ENCODE measurements at places on chromosomes 11 and 22.

DNA sequence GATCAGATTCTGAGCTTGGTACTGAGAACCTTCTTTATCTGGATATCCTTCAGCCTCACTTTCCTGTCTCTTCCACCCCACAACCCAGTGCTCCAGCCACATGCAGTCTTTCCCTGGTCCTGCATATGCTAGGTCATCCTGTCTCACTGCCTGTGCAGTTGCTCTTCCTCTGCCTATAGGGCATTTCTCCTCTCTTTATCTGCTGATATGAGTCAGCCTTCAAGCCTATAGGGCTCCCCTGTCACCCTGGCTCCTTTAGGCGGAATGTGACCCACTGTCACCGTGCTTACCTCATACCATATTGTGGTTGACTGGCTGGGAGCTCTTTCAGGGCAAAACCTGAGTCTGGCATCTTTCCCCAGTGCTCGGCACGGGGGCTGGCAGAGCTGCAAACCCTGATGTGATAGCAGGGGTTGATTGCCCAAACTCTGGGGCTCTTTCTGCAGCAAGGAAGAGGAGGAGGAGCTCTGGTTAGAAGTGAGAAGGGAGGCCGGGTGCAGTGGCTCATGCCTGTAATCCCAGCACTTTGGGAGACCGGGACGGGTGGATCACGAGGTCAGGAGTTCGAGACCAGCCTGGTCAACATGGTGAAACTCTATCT lies 26.3 kb downstream of the MEI1 start:
- no peak for DNase-seq

DNA sequence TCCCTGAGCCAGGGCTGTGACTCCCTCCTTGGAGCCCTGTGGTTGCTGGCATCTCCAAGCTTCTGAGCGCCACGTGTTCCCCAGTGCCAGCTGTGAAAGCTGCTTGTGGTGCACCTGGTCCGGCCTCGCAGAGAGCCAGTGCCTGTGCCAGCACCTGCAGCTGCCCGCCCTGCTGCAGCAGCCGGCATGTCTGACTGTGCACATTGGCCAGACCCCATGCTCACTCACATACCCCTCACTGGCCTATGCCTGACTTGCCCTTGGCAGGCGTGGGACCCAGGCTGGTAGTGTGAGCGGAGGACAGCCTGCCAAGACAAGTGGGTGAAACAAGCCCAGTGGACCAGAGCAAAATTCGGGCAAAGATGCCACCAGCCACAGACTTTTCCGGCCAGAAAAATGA lies 9.8 kb downstream of the MRPL48 start:
- DNase-seq: no peak

DNA sequence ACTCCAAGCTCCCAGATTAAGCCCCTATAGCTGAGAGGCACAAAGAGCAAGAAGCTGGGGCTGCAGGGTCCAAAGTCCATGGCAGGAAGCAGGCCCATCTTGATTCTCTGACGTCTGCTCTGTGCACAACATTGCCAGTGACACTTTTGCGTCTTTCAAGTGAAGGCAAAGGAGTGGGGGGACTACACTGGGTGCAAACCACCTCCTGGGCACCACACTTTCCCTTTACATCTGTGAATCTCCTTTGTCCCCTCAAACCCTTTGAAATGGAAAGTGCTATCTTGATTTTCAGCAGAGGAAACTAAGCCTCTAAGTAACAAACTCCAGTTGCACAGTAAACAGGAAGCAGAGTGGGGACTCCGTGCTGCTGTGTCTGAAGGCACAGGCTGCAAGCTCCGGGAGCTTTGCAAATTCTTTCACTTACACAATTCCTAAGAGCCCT lies 428.0 kb downstream of the LARGE1 start:
- DNase-seq: no peak

- DNase-seq: no peak
Observed at GRCh38 chr11:16632295-16633200, 105.9 kb upstream of the C11orf58 start.

GRCh38 chr11:2097998-2098690 lies 41.0 kb downstream of the IGF2 start:
- DNase-seq: no peak

DNA sequence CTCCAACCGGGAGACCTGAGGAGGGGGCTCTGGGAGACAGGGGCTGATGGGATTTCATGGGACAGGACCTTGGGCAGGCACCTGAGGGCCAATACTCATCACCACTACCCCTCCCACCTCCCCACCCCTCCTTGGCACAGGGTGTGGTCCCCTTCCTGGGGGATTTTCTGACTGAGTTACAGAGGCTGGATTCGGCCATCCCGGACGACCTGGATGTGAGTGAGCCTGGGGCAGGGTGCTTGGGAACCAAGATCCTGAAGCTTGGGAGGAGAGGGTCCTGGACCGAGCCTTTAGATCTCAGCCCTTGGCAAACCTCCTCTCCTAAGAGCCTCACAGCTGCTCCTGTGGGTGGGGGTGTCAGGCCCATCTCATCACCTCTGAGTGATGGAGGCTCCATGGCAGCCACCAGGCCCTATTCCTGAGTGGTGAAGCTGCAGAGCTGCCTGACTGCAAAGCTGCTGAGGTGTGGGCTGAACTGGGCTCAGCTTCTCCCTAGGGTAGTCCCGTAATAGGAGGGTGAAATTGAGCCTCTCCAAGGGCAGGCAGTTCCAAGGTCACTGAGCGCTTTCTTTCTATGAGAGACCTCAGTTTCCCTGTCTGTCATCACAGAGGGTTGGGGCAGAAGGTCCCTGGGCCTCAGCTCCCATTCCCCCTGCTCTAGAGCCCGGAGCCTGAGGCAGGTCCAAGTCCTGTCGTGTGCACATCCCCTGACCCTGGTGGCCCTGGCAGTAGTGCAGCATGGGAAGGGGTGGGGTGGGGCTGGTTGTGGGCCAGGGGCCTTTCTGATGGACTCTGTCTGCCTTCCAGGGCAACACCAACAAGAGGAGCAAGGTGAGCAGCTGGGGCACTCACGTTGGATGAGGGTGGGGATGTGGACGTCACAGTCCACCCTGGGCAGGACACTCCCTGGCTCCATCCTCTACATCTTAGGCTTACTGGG lies 6.5 kb downstream of the RGL4 start:
- DNase-seq: no peak

- no peak for DNase-seq
Observed at GRCh38 chr11:43217849-43218248, 93.9 kb upstream of the API5 start.

- no peak for DNase-seq
Observed at GRCh38 chr11:132858223-132858622, 674.1 kb downstream of the OPCML start.

DNA sequence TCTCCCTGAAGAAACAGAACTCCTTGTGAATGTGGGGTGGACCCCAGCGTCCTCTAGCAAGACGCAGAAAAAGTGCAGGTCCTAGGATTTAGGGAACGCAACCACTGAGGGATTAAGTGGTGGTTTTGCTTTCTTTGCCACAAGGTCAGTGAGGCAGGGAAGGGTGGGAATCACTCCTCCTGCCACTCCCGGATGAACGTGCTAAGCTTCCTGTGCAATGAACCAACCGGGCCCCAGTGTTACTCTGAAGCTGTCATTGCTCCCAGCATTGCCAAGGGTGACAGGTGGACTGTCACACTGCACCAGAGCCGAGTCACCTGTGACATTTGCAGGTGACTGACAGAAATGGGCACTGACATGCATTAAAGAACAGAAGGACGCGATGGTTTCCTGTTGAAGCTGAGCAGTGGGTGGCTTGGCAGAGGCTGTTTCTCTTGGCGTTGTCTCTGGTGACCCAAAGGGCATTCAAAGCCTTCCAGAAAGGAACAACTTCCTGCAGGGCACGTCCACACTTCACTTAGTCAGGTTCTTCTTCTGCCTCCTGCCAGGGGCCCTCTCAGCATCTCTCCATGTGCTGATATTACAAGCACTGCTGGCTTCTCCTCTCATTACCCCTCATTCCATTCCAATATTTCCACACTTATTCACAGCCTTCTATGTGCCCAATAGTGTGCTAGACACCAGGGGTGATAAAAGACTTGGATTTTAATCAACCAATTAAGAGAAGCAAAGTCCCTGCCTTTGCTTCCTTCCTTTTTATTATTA lies 9.7 kb downstream of the KIRREL3 start:
- no peak for DNase-seq

DNA sequence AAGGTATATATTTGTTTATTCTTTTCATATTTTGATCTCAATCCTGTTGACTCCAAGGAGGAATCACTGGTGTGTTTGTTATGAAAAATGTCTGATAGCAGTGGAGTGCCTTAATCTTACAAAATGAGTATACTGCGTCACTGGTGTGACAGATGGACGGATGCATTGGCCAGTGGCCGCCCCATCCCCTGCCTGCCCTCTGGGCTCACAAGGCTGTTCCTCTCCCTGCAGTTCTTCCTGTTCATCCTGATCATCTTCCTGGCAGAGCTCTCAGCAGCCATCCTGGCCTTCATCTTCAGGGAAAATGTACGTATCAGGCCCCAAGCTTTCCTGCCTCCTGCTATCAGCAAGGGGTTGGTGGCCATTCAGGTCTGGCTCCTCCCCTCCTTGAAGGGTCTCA lies 32.9 kb downstream of the TP53I11 start:
- no peak for DNase-seq

DNA sequence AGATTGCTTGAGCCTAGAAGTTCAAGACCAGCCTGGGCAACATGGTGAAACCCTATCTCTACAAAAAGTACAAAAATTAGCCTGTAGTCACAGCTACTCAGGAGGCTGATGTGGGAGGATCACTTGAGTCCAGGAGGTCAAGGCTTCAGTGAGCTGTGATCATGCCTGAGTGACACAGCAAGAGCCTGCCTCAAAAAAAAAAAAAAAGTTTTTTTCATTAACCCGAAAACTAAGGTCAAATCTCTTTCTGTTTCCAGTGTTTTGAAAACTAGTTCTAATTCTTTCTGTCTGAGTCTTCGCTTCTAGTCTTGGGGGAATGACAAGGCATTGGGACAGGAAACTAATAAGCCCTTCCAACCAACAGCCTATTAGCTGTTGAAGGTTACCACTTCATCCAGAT lies 57.6 kb downstream of the LIF start:
- DNase-seq: no peak

- DNase-seq: no peak
Observed at GRCh38 chr11:48079596-48079995, 99.2 kb downstream of the PTPRJ start.

DNA sequence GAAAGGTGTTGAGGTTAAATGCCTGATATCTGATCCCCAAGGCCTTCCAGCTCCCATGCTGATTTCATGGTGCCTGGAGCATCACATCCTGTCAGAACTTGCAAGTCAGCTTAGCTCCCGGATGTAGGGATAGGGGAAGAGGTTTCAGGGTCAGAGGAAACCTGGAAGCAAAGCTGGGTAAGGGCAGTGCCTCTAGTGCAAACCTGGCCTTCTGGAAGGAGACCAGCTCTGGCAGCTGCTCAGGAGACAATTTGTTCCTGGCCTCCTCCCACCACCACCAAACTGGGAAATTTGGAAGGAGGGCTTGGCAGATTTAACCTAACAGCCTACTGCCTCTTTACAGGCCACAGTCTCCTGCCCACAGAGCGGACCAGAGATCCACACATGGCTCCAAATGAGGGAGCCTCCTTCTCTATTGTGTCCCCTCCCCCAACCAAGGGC lies 9.2 kb upstream of the TSKU start:
- no peak for DNase-seq

GRCh38 chr11:65438257-65439151 lies 15.9 kb downstream of the NEAT1 start:
- DNase-seq: no peak

GRCh38 chr11:129787532-129788155 lies 28.0 kb upstream of the TMEM45B start:
- no peak for DNase-seq

- no peak for DNase-seq
Observed at GRCh38 chr11:67584205-67584880, 731 bp downstream of the GSTP1 start.

- no peak for DNase-seq
Observed at GRCh38 chr11:104122011-104122635, 41.8 kb downstream of the PDGFD start.
